ENCODE measurements at places on chromosomes 5 and 9. TPM values are rescaled to one million over a fixed set of nuclear protein-coding genes. Genes with fewer than 3 reads are reported as not detected.
A peak's percentile ranks its signal among the peaks of the same experiment; 100 is the strongest.

DNA sequence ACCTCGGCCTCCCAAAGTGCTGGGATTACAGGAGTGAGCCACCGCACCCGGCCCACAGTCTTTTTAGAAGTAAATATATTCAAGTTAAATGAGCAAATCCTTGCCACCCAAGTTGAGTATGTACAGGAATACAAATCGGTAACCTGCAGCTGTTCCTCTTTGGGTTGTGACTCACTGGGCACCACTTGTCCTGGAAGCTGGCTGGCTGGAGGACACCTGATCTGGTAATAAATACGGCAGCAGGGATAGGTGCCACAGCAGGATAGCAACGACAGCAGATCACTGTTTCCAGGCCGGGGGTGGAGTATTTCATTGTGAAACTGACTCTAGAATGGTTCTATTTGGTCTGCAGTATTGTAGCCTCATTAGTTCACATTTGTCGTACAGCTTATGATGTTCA is 35.7 kb upstream of the SLC36A2 start:
- DNase-seq: no peak

DNA sequence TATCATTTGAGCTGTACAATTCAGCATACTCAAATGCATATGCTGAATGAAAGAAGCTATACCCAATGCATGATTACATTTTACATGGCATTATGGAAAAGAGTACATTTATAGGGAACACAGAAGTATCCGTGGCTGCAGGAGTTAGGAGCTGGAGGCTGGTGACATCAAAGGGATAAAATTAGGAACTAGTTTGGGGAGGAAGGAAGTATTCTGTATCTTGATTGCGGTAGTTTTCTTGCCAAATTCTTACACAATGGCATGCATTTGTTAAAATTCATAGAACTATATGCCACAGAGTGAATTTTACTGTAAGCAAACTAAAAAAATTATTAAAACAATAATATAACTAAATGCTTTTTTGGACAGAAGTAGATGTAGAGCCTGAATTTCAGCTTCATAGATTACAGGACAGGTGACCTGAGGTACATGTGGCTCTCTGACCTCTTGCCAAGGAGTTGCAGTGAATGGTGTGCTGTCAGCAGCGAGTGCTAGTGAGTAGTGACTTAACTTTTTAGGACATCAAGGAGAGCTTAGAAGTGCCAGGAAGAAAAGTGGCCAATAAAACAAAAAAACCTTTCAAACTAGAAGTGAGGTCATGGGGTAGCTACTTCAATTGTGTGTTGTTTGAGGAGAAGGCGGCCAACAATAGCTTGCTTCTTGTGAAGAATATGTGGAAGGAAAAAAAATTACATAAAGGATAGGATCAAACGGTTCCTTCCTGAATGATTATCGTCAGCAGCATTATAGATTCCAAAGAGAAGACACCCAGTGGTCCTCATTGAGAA is 514.9 kb upstream of the CLINT1 start:
- DNase-seq: no peak

- DNase-seq: peak; percentile 94
Measured at GRCh38 chr5:91212714-91213092, 170.4 kb downstream of the ARRDC3 start.

DNA sequence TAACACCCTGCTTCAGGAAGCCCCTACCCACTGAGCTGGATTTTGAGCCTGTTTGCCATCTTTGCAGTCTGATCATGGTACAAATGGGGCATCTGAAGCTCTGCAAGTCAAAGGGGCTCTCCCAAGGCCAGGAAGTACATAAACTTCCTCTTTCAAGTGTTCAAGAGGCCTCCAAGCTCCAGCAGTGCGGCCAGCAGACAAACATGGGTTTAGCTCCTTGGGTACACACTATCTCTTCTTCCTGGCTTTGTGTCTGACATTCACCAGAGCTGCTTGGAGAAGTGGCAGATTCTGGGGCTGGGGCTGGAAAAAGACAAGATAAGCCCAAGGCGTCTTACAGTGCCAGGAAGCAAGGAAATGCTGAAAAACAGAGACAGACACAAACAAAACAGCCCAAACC is 34.1 kb downstream of the LAMC3 start:
- DNase-seq: no peak

DNA sequence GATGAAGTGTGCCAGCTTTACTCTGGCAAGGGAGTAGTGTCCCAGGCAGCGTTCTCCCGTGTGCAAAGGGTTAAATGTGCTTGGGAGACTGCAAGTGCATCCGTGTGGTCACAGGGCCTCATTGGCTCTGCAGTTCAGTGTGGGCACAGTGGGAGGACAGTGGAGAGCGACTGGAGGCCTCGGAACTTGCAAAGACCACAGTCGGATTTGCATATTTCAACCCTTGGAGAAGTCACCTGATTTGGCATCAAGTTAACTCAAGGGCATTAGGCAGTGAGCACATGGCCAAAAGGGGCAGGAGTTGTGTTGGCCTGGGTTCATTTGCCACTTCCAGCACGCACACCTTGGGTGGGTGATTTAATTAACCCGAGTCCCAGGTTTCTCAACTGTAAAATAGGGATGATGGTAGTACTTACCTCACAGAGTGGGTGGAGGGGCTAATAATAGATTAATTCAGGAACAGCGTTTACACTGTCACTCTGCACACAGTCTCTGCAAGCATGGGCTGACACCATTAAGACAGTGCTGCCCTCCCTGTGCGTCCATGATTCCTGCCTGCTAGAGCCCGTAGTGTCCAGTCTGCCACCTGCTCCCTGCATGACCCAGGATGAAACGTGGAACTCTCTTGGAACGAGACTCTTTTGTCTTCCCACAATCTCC is 22.7 kb downstream of the JADE2 start:
- DNase-seq: no peak

The LECT2 gene
- not detected for total RNA-seq

The SARDH gene
- 2.6 TPM for total RNA-seq

Data from skin of body (tissue), 3 donors.